ENCODE measurements at places on chromosomes 6 and 20.

GRCh38 chr20:25005220-25005619 lies 12.7 kb upstream of the APMAP start:
- DNase-seq: peak; percentile 12

DNA sequence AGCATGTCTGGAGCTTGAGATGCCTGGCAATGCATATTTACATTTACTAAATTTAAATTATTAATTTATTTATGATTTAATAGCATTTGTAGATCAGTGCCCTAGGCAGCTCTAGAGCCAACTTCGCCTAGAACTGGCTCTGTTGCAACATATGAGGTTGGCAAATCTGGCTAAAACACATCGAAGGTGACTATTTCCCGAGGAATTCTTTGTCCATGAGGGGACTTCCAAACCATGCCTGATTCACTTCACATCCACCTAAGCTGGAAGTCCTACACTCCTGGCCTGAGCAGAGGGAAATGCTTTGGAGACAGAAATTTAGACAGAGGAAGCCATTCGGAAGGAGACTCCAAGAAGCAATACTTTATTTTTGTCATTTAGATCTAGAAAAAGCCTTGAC lies 211.0 kb upstream of the ARG1 start:
- no peak for DNase-seq

- DNase-seq: peak; percentile 22
Observed at GRCh38 chr20:62980970-62981369, 25.8 kb downstream of the BHLHE23 start.

DNA sequence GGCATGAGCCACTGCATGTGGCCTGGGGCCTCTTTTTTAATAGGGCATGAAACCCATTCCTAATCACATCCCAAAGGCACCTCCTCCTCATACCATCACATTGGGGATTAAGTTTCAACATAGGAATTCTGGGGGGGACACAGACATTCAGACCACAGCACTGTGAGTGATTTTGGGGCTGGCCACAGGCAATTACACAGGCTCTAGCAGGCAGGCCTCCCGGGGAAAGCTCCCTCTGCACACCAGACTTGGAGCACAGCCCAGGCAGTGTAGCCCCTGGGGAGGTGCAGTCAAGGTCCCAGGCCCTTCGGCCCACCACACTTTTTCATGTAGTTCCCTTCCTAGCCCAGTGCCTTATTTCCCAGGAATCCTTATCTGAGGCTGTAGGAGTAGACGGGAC lies 5.5 kb downstream of the SFT2D1 start:
- no peak for DNase-seq

GRCh38 chr6:156544046-156544445 lies 233.1 kb upstream of the ARID1B start:
- no peak for DNase-seq

DNA sequence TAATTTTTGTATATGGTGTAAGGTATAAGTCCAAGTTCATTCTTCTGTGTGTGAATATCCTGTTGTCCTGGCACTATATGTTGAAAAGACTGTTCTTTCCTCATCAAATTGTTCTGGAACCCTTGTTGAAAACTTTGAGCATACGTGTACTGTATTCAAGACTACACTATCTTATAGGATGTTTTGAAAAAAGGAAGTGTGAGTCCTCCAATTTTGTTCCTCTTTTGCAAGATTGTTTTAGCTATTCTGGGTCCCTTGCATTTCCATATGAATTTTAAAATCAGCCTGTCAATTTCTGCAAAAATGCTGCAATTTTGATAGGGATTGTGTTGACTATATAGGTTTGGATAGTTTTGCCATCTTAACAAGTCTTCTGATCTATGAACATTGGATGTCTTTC lies 195.2 kb downstream of the BACH2 start:
- DNase-seq: no peak

DNA sequence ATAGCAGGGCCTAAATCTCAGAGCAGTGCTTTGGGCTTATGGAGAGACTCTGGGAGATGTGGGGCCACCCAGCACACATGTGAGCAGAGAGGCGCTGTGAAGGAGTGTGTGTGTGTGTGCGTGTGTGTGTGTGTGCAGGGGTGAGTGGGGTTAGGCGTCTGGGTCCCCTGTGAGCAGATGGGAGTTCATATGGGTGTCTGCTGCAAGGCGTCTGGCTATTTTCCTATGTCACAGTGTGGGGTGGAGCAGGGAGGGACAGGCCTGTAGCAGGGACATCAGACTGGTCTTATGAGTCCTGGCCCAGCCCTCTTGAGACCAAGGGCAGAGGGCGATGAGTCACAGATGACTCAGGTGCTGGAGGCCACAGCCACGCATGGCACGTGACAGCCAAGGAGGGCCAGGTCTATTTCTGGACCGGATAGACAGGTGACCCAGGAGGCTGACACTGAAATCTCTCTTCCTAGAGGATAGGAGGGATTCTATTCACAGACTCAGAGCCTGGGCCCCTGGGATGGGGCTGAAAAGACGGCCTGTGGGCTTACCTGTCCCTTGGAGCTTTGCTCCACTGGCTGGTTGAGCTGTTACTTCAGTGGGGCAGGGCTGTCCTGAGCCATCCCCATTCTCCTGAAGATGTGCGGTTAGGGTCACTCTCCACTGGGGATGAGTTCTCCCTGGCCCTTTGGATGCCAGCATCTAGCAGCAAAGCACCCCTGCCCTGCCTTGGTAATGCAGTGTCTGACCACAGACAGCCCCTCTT lies 28.9 kb downstream of the VEGFA start:
- no peak for DNase-seq

DNA sequence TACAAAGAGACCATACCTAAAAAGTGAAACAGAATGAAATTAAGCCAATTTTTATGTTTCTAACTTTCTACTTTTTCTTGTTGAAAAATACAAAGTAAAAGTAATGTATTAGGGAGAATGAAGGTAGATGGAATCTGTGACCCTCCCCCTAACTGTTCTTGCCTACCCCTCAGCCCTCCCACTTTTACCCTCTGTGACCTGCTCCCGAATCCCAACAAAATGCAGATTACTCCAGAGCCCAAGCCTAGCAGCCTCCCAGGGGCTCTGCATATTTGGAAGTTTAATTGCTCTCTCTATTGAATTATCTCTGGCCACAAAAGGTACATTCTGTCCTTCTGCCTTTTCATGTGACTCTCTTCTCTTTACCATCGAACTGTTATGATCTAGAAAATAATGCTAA lies 201.5 kb downstream of the PKHD1 start:
- no peak for DNase-seq

GRCh38 chr6:82208913-82209312 lies 38.6 kb downstream of the IBTK start:
- DNase-seq: no peak

- DNase-seq: no peak
Observed at GRCh38 chr6:54086439-54086838, 24.8 kb upstream of the MLIP start.
